ENCODE measurements at places on chromosomes 6 and 20.

GRCh38 chr6:145213614-145214013, 521.7 kb downstream of the EPM2A start:
- DNase-seq, result no peak

DNA sequence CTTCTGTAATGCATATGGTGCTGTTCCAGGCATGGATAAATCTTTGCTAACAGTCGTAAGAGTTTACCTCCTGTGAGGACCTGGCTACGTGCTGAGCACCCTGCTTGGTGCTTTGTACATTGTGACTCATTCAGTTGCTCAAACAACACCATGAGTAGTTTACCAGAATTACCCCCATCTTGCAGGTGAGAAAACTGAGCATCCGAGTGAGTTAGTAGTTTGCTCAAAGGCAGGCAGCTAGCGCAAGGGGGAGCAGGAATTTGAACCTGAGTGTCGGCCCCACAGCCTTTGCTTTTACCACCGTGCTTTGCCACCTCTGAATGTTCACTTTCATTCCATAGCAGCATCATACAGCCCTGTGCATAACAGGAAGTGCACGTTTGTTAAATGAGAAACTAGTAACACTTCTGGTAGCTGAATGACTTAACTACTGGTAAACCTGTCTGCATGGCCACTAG, 121.9 kb downstream of the MTHFD1L start:
- no peak for DNase-seq

- DNase-seq, result no peak
Observed at GRCh38 chr6:148944608-148945007, 197.8 kb downstream of the UST start.

- DNase-seq, result no peak
Observed at GRCh38 chr6:45272626-45273025, 55.5 kb upstream of the RUNX2 start.

- DNase-seq, result no peak
Observed at GRCh38 chr6:17497535-17498095, 102.5 kb upstream of the FAM8A1 start.

DNA sequence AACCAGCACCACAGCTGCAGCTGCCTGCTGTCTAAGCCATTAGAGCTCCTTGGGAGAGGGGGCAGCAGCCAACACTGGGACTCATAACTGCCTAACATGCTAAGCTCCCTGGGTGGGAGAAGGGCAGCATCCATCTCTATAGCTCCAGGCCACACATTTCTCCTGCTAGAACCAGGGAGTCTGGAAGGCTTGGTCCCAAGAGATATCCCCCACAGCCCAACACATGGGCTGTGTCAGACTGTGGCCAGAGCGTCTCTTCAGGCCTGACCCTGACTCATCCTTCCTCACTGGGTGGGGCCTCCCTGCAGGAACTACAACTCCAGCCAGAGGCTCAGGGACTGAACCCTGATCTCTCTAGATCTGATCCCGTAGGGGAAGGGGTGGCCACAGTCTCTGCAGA, 411.1 kb downstream of the HDGFL1 start:
- DNase-seq, result no peak
